ENCODE measurements at places on chromosomes 12 and 14.

GRCh38 chr12:109056891-109057290 lies 4.5 kb downstream of the USP30 start:
- DNase-seq, result no peak

DNA sequence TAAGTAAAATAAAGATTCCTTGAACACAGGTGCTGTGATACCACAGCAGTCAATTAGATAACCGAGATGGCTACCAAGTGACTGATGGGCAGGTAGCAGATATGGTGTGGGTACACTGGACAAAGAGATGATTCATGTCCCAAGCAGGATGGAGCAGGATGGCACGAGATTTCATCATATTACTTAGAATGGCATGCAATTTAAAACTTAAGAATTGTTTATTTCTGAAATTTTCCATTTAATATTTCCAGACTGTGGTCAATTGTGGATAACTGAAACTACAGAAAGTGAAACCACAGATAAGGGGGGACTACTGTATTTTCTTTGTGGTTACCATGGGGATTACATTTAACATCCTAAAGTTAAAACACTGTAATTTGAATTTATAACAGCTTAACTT lies 7.5 kb upstream of the ZFP36L1 start:
- DNase-seq, result no peak

DNA sequence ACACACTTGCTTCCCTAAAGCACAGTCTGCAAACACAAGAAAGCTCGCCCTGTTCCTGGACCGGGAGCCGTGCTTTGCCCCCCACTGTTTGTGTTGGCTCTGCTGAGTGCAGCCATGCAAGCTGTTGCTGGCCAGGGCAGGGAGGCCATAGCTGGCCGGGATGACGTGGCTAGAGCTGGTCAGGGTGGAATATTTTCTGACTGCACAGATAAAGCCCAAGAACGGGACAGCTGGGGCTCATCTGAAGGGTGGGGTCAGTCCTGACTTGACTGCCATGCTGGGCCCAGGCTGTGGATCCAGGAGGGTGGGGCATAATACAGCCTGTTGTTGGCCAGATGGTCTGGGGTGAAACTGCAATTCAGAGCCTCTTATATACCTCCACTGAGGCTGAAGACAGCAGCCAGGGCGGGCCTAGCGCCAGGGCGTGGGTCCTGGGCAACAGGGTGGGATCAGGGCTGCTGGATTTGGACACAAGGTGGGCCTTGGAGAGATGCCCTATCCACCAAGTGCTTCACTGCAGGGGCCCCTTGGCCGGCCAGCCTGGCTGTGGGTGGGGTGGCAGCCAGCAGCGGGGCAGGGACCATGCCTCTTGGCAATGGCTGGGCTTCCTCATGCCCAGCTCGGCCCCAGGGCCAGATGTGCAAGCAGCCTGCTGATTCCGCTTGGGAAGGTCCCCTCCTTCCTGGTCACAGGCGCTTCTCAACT lies 14.8 kb downstream of the KMT5A start:
- no peak for DNase-seq

- no peak for DNase-seq
These were observed 665.9 kb downstream of the BCL11B start for GRCh38 chr14:98606041-98606640.

- DNase-seq, result no peak
These were observed 24.0 kb downstream of the SSH1 start for GRCh38 chr12:108833355-108833733.

- no peak for DNase-seq
These were observed 26.7 kb upstream of the SFSWAP start for GRCh38 chr12:131684015-131684725.

DNA sequence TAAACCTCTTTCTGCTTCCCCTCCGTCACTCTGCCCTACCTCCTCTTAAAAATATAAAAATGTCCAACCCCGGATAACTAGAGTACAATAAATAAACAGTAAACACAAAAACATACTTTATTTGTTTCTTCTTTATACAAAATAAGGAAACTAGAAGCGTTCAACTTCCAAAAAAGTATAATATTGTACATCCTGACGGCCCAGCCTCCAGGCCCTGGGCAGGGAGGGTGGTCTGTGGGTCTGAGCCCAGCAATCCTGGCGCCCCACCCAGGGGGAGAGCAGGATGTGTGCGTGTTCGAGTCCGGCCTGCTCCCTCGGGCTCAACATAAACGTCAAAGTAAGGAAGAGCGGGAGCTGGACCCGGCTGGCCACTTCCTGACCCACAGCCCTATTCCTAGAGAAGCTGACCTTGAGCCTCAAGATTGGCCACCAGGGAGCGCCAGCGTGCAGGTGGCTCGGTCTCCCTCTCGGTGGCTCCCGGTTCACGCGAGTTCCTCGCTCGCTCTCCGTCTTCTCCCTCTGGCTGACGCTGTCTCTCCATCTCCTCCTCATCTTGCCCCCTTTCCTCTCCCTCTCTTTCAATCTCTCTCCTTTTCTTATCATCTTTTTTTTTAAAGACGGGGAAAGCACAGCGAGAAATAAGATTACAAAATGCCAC lies 9.4 kb downstream of the LHX5 start:
- DNase-seq, result peak; percentile 42

GRCh38 chr14:21525571-21525961 lies 580 bp downstream of the SALL2 start:
- DNase-seq, result no peak

DNA sequence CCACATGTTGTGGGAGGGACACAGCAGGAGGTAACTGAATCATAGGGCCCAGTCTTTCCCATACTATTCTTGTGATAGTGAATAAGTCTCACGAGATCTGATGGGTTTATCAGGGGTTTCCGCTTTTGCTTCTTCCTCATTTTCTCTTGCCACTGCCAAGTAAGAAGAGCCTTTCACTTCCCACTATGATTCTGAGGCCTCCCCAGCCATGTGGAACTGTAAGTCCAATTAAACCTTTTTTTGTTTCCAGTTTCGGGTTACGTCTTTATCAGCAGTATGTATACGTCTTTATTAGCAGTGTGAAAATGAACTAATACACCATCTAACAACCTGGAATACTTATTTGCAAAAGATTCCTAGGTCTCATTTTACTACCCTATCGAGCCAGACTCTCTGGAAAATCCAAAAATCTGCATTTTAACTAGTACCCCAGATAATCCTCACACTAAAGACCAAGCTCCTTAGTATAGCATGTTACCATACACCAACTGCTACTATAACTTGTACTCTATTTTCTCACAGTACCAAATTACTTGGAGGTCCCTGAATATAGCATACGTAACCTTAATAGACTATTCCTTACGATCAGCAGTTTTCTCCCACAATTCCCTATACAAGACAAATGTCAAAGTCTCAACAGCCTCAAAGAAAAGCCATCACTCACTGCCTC lies 11.5 kb downstream of the GTF2A1 start:
- DNase-seq, result no peak

DNA sequence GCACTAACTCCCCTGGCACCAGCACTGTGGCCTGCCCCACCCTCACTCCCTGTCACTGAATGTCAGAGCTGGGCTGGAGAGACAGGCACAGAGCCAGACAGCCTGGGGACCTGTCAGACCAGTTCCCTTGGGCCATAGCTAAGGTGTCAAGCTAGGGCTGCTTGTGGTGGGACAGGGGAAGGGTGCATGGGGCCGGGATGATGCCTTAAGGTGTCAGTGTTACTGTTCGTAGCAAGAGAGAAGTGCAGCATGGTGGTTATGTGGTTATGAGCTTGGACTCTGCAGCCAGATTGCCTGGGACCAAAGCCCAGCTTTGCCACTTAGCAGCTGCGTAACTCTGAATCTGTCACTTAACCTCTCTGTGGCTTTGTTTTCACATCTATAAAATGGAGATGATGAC lies 3.8 kb downstream of the RAPGEF3 start:
- DNase-seq, result no peak

DNA sequence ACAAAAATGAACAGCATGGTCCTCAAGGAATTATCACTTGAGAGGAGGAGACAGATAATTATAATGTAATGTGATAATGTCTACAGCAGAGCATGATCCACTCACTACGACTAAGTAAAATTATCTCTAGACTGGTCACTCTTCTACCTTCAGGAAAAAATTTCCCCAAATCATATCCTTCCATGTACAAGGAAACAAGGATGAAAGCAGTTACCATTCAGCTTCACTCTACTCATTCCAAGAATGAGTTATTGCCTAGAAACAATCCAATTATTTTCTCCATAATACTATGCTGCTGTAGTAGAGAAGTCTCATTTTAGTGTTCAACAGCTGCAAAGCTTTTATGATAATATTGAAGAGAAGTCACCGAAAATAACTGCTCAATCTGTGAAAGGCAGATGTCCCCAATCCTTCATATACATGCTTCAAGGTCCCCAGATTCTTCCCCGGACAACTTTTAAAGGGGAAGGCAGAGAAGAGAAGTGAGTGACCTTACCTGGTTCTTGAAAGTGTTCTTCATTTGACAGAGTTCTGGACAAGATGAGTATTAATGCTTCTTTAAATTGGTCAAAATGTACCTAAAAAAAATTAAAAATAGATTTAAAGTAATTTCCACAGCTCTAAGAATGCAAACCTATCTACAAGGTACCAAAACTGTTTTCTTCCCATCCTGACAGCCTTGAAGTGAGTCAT lies 24.6 kb downstream of the NIN start:
- DNase-seq, result no peak

DNA sequence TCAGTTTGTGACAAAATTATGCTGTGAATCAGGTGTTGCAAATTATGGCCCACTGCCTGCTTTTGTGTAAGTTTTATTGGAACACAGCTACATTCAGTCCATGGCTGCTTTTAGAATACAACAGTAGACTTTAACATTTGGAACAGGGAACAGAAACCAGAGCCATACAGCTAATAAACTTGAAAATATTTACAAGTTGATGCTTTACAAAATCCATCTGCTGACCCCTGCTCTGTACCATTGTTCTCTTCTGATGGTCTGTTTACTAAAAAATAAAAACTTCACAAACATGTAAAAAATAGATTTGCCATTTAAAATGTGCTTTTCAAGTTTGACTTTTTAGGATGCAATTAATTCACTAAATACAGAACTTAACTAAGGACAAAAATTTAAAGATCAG lies 20.8 kb downstream of the PSMA3 start:
- no peak for DNase-seq

DNA sequence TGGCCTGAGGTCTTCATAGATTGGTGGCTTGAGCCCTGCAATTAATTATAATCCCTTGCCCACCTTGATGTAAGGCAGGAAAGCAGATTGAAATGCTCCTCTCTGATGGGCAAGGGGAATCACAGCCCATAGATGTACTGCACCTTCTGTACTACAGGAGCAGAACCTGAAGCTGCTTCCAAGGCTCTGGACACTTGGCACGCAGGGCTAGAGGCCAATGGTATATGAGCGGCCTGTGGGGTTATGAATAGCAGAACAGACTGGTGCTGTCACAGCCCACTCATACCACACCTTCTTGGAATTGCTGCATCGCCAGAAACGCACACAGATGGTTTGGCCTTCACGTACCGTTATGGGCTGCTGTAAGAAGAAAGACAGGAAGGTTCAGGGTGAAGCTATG lies 1.7 kb upstream of the RBM23 start:
- DNase-seq, result no peak

DNA sequence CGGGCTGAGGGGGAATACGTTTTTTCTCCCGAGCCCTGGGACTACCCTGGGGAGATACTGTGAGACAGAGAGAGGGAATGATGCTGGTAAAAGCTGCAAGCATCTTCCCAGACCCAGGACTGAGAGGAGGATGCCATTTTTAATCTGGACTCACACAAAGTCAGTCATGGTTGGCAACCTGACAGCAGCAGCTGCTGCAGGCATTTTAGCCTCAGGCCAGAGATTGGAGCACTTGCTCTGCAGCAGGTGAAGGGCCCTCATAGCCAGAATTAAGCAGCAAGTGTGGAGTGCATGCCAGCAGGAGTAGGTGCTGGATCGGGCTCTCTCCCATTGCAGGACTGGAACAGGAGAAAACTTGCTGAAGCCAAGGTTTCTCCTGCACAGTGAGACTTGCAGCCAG lies 361.1 kb upstream of the CLEC14A start:
- no peak for DNase-seq

GRCh38 chr12:25317553-25317952 lies 66.8 kb upstream of the KRAS start:
- DNase-seq, result no peak

DNA sequence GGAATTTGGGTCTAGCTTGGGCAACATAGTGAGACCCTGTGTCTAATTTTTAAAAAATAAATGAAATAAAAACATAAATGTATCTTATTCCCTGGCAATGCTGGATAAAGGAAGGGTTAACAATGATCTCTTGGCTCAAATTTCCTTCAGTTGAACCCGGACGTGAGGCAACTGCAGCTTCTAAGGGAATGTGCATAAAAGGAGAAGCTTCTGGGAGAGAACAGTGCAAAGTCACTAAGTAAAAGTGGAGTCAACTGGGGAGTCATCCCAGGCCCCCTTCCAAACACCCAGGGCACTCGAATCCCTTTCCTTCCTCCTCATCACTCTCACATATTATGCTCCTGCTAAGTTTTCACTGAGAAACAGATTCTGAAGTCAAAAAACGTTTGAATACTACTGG lies 147.3 kb downstream of the PPM1H start:
- no peak for DNase-seq

GRCh38 chr14:90079576-90079975 lies 17.8 kb downstream of the KCNK13 start:
- no peak for DNase-seq

- DNase-seq, result no peak
These were observed 3.6 kb upstream of the RHOF start for GRCh38 chr12:121796855-121797751.

DNA sequence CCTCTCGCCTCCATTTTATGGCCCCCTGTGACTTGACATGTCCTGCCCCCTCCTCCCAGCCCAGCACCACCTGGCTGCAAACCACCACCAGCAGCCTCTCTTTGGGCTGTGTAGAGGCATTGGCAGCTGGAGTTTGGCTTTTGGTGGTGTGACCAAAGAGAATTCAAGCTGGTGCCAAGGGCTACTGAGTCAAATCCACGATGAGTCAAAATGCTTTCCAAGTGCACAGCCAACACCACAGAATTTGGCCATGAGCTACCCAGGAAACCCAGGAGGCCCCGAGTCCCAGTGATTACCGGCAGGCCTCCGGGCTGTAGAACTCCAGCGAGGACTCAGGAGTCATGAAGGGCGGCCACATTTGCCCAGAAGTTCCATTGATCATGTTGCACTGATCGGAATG lies 53.8 kb downstream of the SCARB1 start:
- no peak for DNase-seq

DNA sequence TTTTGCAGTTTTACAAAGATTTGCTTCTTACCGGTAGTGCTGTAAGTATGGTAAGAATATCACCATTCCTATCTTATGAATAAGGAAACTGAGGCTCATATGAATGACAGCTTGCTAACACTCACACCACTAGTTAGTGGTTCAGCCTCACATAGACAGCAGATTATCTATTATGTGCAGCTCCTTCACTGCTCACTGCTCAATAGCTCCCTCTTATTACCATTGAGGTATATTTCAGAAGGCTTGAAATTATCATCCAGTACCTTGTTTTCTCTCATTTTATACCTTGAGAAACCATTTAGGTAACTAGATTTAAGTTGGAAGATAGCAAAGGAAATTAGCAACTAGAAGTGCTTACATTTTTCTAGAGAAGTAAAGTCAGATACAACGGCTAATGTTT lies 15.5 kb downstream of the RIC8B start:
- no peak for DNase-seq

Measured in T-helper 17 cell (primary cell).